ENCODE measurements at places on chromosomes 11 and 22. TPM values are rescaled to one million over a fixed set of nuclear protein-coding genes. Genes with fewer than 3 reads are reported as not detected.

Gene MCAM
- 17.4 TPM for total RNA-seq

Gene OR51T1
- total RNA-seq, result not detected

GRCh38 chr11:14593671-14594070, 49.9 kb upstream of the PDE3B start:
- DNase-seq, result no peak

DNA sequence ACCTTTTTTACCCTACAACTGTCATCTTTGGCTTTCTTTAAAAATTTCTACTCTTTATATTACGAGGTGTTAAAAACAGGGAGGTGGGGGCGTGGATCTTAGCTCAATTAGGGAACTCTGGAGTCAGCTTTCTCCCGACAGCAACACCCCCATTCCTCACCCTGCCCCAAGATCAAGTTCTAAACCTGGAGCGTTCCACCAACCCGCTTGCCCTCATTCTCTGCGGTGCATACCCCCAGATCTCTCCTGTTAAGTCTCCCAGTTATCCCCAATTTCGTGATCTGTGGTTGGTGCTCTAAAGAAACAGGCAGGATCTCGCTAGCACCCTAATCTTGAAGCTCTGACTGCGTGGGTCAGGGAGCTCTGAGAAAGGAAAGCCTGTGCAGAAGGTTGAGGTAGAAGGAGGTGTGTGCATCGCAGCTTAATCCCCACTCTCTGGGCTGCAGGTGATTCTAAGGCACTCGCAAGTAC, 177.3 kb upstream of the NTM start:
- no peak for DNase-seq

Gene TMPRSS4
- 1.5 TPM for total RNA-seq

DNA sequence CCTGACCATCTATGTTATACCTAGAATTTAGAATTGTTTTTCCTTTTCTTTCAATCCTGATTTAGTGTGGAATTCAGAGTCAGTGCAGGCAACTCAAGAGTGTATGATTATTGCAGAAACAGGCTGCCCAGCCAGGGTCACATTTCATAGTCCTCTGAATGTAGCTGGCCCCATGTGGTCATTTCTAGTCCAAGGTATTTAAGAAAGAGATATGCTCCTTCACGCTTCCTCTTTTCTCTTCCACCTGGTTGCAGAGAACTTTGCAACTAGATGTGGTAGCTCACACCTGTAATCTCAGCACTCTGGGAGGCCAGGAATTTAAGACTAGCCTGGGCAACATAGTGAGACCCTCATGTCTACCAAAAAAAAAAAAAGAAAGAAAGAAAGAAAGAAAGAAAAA, 27.6 kb upstream of the LDLRAD3 start:
- no peak for DNase-seq

DNA sequence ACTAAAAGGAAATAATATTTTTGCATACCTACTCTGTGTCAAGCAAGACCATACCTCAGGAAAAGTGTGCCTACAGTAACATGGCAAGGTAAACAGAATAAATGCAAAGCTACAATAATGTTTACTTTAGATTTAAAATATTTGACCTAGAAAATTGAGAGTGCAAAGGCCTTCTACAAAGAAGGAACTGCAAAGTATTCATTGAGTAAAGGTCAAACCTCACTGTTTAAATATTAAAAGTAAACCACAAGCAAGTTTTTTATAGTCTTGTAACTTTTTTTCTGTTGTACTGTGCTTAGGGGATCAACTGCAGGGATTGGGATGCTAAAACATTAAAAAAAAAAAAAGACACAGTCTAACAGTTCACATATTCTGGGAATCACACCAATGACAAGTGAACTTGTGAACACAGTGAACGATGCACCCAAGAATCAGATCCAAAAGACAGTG, 48.8 kb downstream of the CWF19L2 start:
- no peak for DNase-seq

- no peak for DNase-seq
These were observed 29.6 kb upstream of the FJX1 start for GRCh38 chr11:35588627-35589026.

DNA sequence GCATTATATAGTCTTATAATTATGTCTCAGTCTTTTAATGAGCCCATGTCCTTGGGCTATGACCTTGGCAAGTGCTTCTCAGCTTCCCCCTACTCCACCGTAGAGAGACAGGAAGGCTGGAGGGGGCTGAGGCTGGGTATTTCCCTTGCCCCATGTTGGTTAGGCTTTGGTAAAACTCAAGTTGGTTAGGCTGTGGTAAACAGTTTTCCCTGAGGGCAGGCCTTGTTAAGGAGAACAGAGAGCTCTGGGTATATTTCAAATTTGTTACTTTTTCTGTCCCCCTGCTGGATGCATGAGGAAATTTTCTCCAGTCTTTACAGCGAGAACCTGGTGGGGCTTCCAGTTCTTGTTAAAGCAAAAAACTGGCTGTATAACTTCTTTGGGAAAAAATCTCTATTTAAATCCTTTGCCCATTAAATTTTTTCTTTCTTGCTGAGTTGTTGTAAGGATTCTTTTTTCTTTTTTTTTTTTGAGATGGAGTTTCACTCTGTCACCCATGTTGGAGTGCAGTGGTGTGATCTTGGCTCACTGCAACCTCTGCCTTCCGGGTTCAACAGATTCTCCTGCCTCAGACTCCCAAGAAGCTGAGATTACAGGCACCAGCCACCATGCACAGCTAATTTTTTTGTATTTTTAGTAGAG, 12.2 kb upstream of the DCHS1 start:
- peak; percentile 38 for DNase-seq

DNA sequence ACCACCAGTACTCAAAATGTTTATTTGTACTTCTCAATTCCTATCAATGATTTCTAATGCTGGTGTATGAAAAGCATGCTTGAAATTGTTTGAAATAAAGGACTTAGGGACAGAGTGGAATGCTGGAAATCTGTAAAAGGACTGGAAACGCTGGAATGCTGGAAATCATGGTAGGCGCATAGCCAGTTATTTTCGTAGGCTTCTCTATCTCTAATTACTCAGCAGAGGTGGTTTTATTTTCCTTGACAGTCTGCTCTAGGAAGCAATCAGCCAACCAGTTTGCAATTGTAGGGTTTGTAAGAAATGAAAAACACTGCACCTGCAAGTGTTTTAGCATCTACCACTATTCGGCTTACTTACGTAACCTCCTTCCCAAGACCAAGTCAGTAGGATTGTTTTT, 788 bp downstream of the LIN7C start:
- DNase-seq, result no peak

GRCh38 chr11:59918987-59919589, 19.1 kb upstream of the OOSP1 start:
- DNase-seq, result peak; percentile 56

DNA sequence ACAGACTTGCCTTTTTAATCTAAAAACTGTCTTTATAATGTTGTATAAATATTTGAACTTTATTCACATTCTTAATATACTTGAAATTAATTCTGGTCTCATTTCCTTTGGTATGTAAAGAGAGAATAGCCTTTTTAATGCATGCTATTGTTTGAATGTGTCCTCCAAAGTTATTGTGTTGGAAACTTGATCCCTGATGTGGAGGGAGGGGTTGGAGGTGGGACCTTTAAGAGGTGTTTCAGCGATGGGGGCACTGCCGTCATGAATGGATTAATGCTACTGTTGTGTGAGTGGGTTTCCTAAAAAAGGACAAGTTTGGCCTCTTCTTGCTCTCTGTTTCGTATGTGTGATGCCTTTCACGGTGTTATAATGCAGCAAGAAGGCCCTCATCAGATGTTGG, 131.7 kb downstream of the DDX10 start:
- DNase-seq, result no peak

Gene PATE4
- total RNA-seq, result not detected

Gene OR5D16
- not detected for total RNA-seq

GRCh38 chr11:87180742-87181141, 143.0 kb downstream of the TMEM135 start:
- no peak for DNase-seq

DNA sequence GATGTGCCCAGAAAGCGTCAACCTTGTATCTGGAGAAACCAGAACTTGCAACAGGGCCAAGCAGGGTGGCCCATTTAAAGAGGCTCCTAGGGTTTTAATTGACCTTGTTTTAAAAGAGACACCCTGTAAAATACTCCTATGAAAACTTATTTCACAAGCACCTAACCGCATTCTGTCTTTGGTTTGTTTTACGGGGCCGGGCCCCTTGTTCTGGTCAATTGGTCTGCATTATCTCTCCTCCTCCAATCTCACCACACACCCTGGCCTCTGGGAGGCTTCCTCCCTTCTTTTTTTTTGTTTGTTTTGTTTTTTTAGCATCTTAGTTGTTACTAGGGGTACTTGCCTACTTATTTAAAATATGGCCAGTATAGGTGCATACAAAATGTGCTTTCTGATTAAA, 4.7 kb downstream of the EHF start:
- DNase-seq, result no peak

- DNase-seq, result no peak
These were observed 36.5 kb upstream of the CELSR1 start for GRCh38 chr22:46573781-46574437.

- no peak for DNase-seq
These were observed 599 bp downstream of the SIK3 start for GRCh38 chr11:117097389-117098268.

Gene TSPAN18
- 18.3 TPM for total RNA-seq

Gene RIMBP3C
- total RNA-seq, result 0.15 TPM

DNA sequence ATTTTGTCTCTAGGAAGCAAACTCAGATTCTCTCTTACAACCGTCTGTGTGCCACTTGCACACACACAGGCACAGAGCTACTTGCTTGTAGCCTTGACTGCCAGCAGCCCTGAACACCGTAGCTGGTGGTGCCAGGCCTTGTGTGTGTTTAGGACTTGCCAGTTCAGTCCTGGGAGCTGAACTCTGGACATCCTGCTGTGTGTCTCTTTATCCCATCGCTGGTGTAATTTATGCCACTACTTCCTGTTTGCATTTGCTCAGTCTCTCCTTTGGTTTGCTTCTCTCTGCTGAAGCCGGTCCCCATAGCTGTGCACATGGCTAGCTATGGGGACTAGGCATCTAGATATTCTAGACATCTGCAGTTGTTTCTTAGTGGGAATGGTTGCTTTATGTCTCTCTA, 24.0 kb downstream of the MARK2 start:
- no peak for DNase-seq

Gene TUB
- 0.02 TPM for total RNA-seq

DNA sequence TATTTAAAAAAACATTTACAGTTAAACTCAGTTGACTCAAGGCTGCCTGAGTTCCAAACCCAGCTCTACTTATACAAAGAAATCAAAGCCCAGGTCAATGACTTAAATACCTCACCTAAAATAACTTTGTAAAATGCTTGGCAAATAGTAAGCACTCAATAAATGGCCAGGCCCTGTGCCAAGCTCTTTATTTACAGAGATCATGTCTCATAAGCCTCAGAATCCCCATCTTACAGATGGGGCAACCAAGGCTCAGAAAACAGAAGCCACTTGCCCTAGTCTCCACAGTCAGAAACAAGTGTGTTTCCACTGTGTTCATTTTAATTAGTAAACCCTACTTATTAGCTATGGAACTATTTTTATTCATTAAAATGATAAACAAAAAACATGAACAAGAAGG, 30.5 kb upstream of the TTC28 start:
- DNase-seq, result no peak

Gene CPT1B
- 35.1 TPM for total RNA-seq

GRCh38 chr11:27611947-27612455, 88.3 kb downstream of the BDNF start:
- no peak for DNase-seq

DNA sequence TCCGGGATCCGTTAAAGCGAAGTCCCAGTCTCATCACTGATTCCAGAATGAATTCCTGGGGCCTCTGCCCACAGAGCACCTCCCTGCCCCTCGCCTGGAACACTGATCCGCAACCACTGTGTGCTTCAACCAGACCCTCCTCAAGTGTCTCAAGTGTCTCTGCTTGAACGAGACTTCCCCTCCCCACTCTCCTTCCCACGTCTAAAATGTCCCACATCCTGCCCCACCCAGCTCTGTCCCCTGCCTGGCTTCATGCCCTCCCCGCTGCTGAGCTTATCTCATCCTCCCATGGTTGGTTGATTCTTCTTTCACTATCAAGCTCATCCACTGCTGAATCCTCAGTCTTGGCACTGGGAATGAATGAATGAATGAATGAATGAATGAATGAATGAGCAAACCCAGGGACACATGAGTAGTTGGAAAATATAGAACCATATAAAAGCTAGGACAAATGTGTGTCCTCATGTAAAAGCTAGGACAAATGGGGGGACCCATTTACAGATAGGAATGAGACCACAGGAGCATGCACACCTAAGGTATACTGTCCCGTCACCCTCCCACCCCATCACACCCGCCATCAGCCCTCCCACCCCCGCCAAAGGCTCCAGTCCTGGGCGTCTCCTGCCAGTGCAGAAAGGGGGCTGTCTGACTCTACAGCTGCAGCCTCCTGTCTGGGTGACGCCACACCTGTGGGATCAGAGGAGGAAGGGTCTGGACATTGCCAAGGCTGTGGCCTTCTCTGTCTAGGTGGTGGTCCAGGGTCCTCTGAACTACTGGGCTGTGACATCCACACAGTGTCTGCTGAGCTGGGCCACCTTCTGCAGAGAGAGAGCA, 71.4 kb upstream of the LINC01488 start:
- DNase-seq, result no peak

GRCh38 chr11:63551889-63552266, 11.3 kb downstream of the PLAAT2 start:
- no peak for DNase-seq

GRCh38 chr22:37244114-37244921, at the start of gene RAC2:
RAC2 (minus strand) TSS chr22:37244269; CDS start chr22:37244148, 121 bp downstream.
- peak; percentile 51 for DNase-seq

DNA sequence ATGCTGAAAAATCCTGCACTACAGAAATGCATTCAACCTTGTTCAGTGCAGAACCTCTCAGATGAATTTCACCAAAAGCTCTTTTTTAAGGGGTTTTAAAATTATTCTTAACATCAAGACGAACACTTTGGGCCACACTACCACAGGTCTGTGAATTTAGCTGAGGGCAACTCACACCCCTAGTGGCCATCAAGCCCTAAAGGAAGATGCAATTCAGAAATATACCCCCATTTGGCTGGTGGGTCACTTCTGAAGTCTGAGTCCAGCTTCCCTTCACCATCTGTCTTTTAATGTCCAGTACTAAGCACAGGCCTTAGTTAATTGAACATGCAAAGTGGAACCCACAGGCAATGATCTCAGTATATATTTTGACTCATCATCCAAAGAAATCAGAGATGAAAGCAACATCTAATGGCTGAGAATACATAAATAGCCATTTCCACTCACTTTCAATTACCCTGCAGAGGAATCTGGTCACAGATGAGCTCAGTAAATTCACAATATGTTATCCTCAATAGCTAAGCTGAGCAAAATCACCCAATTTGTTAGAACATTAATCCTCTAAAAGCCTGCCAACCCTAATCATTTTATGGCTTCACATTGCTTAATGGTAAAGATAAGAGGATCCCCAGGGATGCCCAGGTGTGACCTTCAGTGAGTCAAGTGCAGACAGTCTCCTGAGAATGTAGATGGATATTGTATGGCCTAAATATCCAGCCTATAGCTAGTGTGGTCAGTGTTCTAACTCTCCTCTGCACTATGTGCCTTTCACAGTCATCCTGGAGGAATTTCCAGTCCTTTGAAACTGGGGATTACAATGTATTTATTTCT, 50.3 kb downstream of the FAM76B start:
- DNase-seq, result no peak

Gene GUCY1A2
- 0.10 TPM for total RNA-seq

GRCh38 chr11:111282562-111283075, 15.7 kb upstream of the POU2AF3 start:
- no peak for DNase-seq

Measured in HCT116 (cell line).